Epithelial cell of alveolus of lung (primary cell): ENCODE measurements at places on chromosomes 2 and 18. TPM values are rescaled to one million over a fixed set of nuclear protein-coding genes. Genes with fewer than 3 reads are reported as not detected.

The SPP2 gene
- not detected in 2 replicates for total RNA-seq

The RFTN2 gene
- total RNA-seq = 4.5 and 11.9 TPM in 2 replicates

The FBXO15 gene
- total RNA-seq = 0.91 TPM in 1 of 2 replicates, not detected in the other

The MAB21L4 gene
- total RNA-seq = not detected in 2 replicates

The MTCL1 gene
- 13.4 and 15.1 TPM in 2 replicates for total RNA-seq

The CFAP210 gene
- not detected in 2 replicates for total RNA-seq

The RAB27B gene
- total RNA-seq = 0.08 and 7.5 TPM in 2 replicates

The HOXD8 gene
- total RNA-seq = not detected in 2 replicates

The CEP76 gene
- total RNA-seq = 5.3 and 7.6 TPM in 2 replicates

The SPRED2 gene
- total RNA-seq = 18.4 and 24.0 TPM in 2 replicates

The TSHZ1 gene
- total RNA-seq = 8.7 and 22.4 TPM in 2 replicates

The TBC1D8 gene
- 1.9 and 5.0 TPM in 2 replicates for total RNA-seq

The GYPC gene
- 93.2 and 195 TPM in 2 replicates for total RNA-seq

The KCNIP3 gene
- total RNA-seq = 0.78 and 0.96 TPM in 2 replicates

The UGT1A4 gene
- not detected in 2 replicates for total RNA-seq

The NDC80 gene
- total RNA-seq = 6.0 and 19.7 TPM in 2 replicates

The RGPD3 gene
- total RNA-seq = under 0.01 and 0.13 TPM in 2 replicates

The C2orf15 gene
- not detected in 2 replicates for total RNA-seq

The EN1 gene
- total RNA-seq = 0.32 and 0.39 TPM in 2 replicates

The PLCD4 gene
- total RNA-seq = 0.13 and 9.3 TPM in 2 replicates

The KYNU gene
- total RNA-seq = 4.4 and 25.7 TPM in 2 replicates

The TRABD2A gene
- total RNA-seq = 5.3 and 16.3 TPM in 2 replicates

The PCARE gene
- total RNA-seq = not detected in 2 replicates

The YPEL5 gene
- total RNA-seq = 53.9 and 55.5 TPM in 2 replicates

The CCDC142 gene
- total RNA-seq = 8.4 and 9.8 TPM in 2 replicates

The PRKRA gene
- 44.6 and 50.3 TPM in 2 replicates for total RNA-seq

The IL1R2 gene
- 1.0 and 6.1 TPM in 2 replicates for total RNA-seq
